SW 1271 (cell line): ENCODE measurements at places on chromosomes 7 and 10.

DNA sequence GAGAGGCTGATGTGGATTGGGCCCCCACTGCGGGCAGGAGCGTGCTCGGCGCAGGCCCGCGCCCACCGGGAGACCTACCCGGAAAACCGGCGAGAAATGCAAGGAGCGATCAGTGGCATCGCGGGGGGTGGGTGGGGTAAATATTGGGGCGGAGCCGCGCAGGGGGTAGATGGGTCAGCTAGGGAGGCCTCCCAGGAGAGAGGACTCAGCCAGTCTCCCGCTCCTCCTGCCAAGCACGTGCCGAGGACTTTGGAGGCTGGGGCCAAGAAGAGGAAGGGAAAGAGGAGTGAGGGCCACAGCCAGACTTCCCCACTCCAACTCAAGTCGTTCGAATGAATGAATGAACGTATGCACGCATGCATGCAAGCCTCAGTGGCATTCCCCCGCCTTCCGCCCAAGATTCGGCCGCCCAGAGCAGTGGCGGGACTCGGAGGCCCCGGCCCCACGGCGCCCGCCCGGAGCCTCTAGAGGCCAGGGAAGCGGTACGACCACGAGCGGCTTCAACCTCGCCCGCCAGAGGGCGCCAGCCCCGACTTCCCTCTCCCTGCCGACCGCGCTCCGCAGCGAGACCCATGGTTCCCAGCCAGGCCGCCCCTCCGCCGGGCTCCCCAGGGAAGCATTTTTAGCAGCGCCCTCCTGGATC is 3.6 kb downstream of the NPM3 start:
- no peak for DNase-seq

DNA sequence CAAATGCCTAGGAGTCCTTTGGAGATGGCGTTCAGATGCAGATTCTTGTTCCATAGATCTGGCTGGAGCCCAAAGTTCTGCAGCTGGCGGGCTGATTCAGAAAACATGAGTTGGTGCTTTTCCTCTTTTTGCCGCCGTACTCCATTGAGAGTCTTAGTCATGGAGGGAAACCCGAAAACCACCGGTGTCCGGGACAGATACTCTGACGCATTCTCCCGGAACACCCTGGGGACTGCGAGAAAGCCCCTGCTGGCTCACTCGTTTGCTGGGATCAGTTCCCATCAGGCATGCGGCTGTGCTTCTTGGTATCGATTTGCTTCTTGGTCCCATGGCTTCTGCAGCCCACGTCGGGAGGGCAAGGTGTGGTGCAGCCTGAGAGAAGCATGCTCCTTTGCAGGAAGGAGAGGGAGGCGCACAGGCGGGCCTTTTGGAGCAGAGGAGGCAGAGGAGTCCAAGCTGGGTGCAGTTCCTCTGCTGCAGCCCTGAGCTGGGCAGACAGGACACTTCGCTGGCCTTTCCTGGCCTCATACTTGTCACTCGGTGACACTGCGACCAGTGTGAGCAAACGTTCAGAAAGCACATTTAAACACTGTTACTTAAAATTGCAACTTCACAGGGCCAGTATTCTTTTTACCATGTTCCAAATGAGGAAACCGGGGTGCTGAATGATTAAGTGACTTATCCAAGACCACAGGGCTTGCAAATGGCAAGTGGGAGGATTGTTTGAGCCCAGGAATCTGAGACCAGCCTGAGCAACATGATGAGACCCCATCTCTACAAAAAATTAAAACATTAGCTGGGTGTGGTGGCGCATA is 30.6 kb upstream of the PFKFB3 start:
- DNase-seq, result no peak

GRCh38 chr10:84026821-84027257 is 112.5 kb upstream of the GHITM start:
- no peak for DNase-seq

GRCh38 chr10:97759158-97759887 is 12.5 kb downstream of the SFRP5 start:
- peak; percentile 59 for DNase-seq

DNA sequence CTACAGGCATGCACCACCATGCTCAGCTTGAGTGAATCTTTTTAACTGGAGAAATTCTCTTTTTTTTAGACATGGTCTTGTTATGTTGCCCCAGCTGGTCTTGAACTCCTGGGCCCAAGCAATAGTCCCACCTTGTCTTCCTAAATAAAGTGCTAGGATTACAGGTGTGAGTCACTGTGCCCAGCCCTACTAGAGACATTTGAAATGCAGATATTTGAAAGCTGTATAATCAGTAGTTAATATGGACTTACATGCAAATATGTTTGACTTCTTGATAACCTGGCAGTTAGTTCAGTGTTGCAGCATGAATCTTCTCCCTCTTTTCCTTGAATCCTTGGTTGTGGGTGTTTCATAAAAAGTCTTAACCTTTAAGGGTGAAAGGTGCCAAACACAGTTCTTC is 8.7 kb downstream of the TRRAP start:
- no peak for DNase-seq

DNA sequence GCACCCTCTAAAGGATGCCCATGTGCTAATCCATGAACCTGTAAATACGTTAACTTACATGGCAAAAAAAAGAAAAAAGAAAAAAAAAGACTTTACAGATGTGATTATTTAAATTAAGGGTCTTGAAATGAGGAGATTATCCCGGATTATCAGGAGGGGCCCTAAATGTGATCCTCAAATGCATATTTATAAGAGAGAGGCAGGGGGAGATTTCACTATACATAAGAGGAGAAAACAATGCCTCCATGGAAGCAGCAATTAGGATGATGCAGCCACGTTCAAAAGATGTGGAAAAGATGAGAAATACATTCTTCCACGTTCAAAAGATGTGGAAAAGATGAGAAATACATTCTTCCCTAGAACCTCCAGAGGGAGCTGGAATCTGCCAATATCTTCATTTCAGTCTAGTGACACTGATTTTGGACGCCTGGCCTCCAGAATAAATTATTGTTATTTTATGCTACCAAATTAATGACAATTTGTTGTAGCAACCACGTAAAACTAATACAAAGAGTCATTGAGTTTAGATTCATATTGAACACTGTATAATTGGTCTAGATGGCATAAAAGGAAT is 328.4 kb upstream of the GNAI1 start:
- DNase-seq, result peak; percentile 6

GRCh38 chr7:83413831-83414230 is 235.1 kb downstream of the SEMA3E start:
- no peak for DNase-seq

- no peak for DNase-seq
These were observed 17.7 kb downstream of the SEPTIN7 start for GRCh38 chr7:35818513-35818912.

- DNase-seq, result no peak
These were observed 123.1 kb downstream of the CCNY start for GRCh38 chr10:35459449-35459847.

- no peak for DNase-seq
These were observed 44.1 kb upstream of the CDK6 start for GRCh38 chr7:92880212-92881090.

GRCh38 chr7:41916450-41916927 is 213.6 kb upstream of the INHBA start:
- DNase-seq, result peak; percentile 70

DNA sequence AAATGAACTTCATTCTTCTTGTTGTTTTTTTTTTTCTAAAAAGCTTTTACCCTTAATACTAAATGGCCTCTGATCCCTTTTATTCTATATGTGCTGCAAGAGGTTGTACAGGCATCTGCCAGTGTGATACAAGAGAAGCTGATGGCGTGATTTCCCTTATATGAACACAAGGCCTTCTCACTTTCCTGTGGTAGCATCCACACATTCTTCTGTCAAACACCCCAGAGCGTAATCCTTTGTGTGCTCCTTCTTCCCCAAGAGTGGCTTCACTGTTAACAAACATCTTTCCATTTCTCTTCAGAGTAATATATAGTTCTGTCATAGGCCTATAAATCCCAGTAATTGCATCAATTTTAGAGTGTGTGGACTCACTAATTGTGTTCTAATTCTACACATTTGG is 86.3 kb upstream of the CAPZA2 start:
- DNase-seq, result no peak

- no peak for DNase-seq
These were observed 35.8 kb upstream of the ELN start for GRCh38 chr7:73992101-73992562.

DNA sequence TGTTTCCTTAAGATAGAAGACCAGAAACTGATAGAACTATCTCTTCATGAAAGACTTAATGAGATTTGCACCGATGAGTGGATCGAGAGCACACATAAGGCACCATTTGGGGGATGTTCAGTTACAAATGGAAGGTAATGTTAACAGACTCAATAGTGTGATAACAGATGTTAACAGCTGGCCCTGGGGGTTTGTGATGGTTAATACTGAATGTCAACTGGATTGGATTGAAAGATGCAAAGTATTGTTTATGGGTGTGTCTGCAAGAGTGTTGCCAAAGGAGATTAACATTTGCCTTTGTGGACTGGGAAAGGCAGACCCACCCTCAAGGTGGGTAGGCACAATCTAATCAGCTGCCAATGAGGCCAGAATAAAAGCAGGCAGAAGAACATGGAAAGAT is 130.5 kb upstream of the DGKB start:
- DNase-seq, result no peak

- no peak for DNase-seq
These were observed 9.3 kb downstream of the ATP6V0E2 start for GRCh38 chr7:149883048-149883438.

DNA sequence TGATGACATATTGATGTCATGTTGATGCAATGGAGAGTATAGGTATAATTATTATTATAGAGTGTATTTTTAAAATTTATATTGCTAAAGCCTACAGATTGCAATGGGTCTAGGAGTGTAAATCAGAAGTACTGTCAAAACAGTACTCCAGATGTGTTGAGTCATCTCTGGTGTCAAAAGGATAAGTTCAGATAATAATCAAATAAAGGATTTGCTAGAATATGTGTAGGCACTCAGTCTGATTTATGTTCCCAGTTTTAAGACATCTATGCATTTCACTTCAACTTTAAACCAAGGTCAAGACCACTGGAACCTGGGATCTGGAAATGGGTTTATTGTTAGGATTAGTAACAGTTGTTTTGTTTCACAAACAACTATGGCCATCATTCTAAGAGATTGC is 342.3 kb upstream of the BMPER start:
- no peak for DNase-seq

DNA sequence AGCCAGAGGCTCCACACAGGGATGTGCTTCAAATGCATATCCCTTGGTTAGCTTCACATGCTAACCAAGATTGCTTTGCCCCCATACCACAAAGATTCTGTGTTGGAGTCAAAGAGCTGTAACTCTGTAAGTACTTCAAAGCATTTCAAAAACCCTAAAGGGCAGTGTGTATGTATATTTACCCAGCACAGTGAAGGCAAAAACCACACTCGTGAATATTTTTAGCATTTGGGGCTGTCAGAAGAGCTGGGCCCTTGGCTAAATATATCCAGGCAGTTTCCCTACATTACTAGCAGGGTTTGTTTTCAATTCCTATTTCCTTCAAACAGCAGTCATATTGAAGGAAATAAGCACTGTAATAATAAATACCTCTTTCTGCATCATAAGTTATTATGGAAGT is 84.2 kb upstream of the STEAP1B start:
- DNase-seq, result no peak

DNA sequence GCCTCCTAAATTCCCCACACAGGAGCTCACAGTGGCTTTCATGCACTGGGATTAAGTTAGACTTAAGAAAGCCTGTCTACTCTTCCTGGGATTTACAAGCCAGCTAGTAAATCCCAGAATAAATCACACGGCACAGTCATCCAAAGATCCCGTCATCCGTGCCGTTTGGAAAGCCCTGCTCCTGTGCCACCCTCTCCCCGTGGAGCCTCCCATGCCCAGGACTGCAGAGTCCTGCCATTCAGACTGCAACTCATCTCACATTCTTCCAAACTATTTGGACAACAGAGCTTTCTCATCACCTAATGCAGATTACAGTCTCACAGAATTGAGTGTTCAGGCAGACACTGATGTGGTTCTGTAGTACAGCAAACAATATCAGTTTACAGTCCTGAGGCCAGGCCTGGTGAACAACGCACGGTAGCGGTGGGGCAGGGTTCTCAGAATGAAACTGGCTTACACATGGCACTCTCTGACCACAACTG is 166.5 kb downstream of the EGFR start:
- no peak for DNase-seq

DNA sequence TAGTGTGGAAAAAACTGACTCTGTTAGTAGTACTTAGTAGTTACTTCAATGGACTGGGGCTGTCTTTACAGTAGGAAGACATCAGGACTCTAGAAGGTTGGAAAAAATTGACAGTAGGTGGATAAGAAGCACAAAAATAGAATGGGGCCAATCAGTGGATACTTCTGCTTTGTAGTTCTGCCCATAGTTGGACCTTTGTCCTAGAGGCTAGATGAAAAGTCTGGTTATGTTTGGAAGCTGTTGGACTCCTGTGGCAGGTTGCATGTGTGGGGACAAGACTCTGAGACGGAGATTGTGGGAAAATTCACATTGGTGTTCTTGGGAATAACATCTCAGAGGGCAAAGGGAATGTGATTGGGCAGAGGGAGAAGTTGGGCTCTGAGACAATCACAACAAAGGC is 18.6 kb upstream of the KBTBD2 start:
- no peak for DNase-seq

DNA sequence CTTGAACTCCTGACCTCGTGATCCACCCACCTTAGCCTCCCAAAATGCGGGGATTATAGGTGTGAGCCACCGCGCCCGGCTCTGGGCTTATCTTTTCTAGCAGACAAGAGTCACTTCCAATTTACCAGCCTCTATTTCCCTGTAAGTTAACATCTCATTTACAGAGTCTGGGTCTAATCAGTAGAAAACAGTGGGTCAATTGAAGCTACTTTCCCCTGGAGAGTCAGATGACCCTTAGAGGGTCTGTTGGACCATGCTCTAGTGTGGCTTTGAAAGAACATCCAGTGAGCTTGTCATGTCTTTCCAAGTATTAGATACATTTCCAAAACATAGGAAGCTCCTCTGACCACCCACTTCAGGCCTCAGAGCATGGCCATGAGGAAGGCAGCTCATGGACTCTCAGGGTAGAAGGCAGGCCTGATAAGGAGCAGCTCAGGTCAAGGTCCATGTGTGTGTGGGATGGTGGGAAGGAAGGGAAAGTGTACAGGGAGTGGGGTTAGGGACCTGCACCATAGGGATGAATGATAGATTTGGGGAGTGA is 27.6 kb upstream of the RBM20 start:
- no peak for DNase-seq

DNA sequence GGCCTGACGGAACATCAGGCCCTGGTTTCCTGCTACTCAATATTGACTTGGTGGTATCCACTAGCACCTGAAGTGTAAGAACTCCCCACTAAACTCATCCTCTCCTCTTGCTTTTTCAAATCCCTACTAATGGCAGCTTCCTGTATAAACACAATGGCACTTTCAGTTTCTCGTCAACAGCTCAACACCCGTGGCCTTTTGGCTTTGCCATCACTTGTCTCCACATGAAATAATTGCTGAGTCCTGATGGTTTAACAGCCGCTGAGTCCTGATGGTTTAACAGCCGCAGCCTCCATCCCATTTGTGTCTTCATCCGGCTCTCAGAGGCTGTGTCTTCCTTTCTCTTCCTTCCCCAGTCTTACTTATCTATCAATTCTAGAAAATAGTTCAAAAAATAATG is 261.4 kb upstream of the PITRM1 start:
- no peak for DNase-seq
